ENCODE measurements at places on chromosomes 1 and 21.
A peak's percentile ranks its signal among the peaks of the same experiment; 100 is the strongest.

DNA sequence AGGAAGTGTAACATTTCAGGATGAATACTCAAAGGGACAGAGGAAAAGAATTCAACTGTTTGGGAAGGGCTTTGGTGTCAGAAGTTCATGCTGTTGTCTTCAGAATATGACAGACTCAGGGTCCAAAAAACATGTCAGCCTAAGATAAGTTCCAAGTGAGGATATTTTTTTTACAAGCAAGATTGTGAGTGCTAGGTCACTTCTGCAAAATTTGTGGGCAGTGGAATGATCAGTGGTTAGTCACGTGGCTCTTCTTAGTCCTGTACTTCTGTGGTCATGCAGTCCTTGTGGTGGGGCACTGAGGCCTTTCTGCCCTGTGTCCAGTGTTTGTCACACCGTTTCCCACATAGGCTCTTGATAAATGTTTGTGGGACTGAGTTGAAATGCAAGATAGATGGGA, 5.2 kb downstream of the RGL1 start:
- DNase-seq, result no peak

DNA sequence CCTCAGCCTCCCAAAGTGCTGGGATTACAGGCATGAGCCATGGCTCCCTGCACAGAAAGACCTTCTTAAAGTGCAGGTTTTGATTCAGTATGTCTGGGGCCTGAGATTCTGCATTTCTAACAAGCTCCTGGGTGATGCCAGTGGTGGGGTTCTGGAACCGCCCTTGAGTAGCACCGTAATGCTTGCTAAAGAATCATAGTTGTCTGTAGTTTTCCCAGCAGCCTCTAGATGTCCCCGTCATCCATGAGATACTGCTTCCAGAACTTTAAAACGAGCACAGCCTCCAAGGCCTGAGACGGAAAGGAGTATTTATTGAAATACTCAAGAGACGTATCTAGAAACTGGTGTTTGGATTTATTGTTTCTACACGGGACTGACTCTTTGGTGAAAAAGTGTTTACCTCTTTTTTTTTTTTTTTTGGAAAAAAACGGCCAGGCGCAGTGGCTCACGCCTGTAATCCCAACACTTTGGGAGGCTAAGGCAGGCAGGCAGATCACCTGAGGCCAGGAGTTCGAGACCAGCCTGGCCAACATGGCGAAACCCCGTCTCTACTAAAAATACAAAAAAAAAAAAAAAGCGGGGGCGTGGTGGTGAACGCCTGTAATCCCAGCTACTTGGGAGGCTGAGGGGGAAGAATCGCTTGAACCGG, 2.6 kb upstream of the TOR3A start:
- DNase-seq, result peak; percentile 82

DNA sequence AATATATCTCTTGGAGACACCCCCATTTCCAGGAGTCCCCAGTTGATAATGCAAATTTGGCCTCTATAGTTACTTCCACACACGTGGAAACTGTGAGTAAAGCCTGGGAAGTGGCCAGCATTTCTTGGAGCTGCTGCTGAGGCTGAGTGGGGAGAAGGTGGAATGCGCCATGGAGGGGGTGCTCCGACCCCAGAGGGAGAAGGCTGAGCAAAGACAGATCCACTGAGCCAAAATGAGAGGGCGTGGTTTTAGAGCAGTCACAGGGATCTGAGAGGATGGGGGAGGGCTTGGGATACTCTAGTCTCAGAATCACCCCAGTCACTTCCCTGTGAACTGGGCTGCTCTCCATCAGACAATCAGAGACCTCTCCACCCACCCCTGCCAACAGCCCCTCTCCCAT, 38.7 kb downstream of the TRIM62 start:
- DNase-seq, result no peak

GRCh38 chr1:244303610-244303969, 148.1 kb downstream of the ADSS2 start:
- DNase-seq, result no peak

DNA sequence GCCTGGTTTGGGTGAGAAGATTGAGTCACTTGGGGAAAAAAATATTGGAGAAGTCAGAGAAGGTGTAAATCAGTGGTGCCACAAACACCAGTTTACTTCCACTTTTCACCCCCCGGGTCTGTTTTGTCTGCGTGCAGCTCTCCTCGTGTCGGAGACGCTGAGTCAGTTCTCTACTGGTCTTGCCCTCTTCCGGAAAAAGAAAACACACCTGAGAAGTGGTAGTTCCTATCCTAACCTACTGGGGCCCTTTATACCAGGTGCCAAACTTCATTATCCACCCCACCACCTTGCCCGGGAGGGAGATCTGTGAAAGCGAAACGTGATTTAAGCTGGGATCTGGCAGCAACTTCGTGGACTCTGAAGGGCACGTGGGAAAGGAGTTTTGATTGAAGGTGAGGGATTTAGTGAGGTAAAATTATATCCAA, 855 bp upstream of the IVNS1ABP start:
- DNase-seq, result peak; percentile 29

DNA sequence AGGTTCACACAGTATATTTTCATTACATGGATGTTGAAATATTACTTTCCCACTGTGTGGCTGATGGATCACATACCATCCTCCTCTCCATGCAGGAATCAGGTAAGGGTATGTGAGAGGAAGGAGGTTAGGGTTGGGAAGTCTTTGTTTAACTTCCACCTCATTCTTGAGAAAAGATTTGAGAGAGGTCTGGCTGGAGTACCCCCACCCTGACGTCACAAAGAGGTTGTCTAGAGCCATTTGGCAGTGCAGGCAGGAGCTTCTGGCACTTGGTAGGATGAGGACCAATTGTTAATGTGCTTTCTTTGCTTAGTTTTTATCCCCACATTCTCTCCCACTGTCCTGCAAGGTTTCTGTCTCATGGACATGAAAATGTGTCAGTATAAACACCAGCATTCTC, 356.6 kb downstream of the DSCAM start:
- no peak for DNase-seq

- peak; percentile 88 for DNase-seq
These were observed at the start of gene ABL2 for GRCh38 chr1:179229214-179230140. TSS of gene ABL2 (minus strand) at chr1:179229677. CDS start at chr1:179229397, 280 bp downstream.

GRCh38 chr1:160432371-160432786, 32.0 kb downstream of the VANGL2 start:
- no peak for DNase-seq

DNA sequence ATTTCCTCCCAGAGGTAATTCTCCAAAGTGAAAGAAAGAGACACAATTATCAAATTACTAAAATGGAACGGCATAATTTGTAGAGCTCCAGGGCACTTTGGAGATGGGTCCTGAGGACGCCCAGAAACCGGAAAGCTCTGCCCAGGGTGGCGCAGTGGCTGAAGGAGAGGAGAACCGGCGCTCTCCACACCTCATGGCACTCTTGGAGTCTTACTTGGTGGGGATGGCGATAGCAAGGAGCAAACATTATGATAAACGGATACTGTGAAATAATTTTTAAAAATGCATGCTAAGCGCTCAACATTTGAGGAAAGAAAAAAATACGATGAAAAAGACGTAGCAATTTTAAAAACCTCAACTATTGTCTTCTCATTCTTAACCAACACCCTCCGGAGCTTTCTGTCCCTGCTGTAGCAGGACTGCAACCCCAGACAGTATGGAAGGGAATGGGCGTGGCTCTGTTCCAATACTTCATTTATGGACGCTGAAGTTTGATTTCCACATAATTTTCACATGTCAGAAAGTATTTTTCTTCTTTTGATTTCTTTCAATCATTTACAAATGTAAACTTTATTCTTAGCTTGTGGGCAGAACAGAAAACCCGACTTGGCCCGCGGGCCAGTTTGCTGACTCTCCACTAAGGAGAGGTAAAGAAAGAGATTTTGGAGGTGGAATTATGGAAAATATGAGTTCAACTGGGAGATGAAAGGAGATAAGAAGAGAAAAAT, 1.1 kb downstream of the S100A11 start:
- DNase-seq, result peak; percentile 47

- no peak for DNase-seq
These were observed 3.4 kb upstream of the ARHGAP29 start for GRCh38 chr1:94240822-94241221.

- DNase-seq, result no peak
These were observed 132.7 kb downstream of the PLPPR4 start for GRCh38 chr1:99397029-99397428.

GRCh38 chr21:45920824-45921600, 60.6 kb upstream of the COL6A1 start:
- DNase-seq, result no peak

DNA sequence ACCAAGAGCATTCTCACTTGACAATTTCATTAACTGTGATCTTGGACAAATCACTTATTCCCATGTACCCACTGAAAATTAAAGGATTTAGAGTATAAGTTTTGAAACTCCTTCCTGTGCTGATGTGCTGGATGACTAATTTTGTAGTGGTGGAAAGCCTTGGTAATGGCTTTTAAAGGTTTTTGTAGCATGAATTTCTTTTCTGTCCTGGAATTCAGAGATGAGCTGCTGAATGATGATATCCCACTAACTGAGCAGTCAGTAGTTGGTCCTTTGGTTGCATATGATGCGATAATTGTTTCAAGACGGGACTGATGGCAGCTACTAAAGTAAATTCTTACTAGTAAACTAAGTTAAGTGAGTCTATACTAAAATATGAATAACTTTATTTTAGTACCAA, 5.2 kb downstream of the RPL5 start:
- peak; percentile 6 for DNase-seq

DNA sequence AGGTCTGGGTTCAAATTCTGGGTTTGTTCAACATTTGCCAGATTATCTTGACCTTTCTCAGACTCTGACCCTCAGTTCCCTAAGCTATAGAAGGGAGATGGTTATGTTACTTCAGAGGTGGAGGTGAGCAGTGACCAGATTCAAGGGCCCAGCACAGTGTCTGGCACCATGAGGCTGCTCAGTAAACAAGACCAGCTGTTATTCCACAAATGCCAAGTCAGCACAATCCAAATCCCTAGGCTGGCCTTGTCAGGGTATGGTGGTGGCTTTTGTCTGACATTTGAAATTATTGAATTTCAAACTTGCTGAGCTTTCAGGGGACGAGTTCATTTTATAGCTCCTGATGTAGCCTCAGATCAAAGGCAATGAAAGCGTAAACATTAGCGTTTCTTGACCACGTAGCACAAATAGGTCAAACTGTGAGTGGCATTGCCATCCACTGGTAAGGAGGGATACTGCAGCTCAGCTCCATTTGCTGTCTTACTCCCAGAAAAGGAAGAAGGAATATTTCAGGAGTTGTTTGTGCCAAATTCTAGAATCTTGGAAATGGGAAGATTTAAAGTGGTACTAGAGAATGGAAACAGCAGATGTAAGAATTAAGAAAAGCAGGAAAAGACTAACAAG, 94.3 kb upstream of the EDN2 start:
- peak; percentile 33 for DNase-seq

- DNase-seq, result no peak
These were observed 26.6 kb upstream of the ACBD6 start for GRCh38 chr1:180528868-180529470.

GRCh38 chr1:61332796-61333195, 250.4 kb downstream of the NFIA start:
- no peak for DNase-seq

- no peak for DNase-seq
These were observed 4.2 kb downstream of the TINAGL1 start for GRCh38 chr1:31580513-31580870.

DNA sequence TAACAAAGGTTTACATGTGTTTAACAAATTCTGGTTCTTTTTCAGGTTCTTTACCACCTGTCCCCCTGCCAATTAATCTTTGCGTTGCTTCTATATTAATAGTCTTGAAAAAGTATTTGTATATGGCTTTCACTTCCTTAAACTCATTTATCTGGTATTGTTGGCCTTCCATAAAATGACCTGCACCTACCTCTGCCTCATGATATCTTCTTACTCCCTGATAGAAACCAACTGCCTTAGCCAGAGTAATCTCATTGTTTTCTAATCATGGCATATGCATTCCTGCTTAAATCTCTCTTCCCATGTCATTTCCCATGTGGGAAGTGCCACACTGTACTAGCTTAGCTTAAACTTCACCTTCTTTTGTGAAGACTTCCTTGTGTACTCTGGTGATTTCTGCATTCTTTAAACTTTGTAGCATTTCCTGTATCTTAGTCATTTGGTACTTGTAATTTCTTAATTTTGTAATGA, 8.7 kb downstream of the SMG7 start:
- peak; percentile 2 for DNase-seq

- no peak for DNase-seq
These were observed 116.5 kb upstream of the JUN start for GRCh38 chr1:58900396-58900795.

GRCh38 chr1:87867626-87868025, 538.9 kb downstream of the LMO4 start:
- DNase-seq, result peak; percentile 54

DNA sequence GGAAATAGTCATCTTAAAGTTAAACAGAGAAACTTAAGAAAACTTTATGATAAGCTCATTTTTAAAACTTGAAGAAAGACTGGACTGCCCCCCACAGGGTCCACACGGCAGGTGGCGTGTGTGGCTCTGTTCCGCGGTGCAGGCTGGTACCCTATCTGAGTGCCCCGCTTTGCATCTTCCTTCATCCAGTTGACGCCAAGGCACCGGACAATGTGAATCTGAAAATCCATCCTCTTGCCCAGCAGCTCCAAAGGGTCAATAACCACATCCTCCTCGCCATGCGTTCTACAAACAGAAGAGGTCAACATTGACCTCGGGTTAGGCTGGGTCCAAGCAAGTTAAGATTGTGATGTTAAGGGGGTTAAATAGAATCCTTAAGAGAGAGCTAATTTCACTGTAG, 54.5 kb downstream of the SCCPDH start:
- no peak for DNase-seq

GRCh38 chr1:78003070-78003746, 1.5 kb upstream of the DNAJB4 start:
- DNase-seq, result no peak

DNA sequence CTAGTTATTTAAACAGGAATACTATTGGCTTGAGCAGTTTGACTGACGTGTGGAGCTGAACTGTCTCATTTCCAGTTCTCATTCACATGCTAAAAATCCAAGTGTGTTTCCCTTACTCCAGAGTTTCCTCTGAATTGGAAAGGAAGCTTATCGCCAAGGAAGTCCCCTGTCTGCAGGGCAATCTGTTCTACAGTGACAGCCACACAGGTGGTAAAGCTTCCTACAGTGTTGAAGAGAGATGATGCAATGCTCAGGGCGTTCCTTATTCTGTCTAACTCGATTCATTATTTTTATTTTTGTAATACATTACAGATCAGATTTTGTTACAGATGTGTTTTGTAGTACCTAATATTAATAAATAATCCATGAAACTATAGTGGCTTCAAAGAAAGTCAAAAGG, 41.3 kb downstream of the ADAMTS5 start:
- DNase-seq, result no peak

GRCh38 chr1:56450004-56450666, 129.2 kb downstream of the PLPP3 start:
- no peak for DNase-seq
